Uterus (tissue), 4 donors: ENCODE measurements at places on chromosomes 3 and 15. TPM values are rescaled to one million over a fixed set of nuclear protein-coding genes. Genes with fewer than 3 reads are reported as not detected.

DNA sequence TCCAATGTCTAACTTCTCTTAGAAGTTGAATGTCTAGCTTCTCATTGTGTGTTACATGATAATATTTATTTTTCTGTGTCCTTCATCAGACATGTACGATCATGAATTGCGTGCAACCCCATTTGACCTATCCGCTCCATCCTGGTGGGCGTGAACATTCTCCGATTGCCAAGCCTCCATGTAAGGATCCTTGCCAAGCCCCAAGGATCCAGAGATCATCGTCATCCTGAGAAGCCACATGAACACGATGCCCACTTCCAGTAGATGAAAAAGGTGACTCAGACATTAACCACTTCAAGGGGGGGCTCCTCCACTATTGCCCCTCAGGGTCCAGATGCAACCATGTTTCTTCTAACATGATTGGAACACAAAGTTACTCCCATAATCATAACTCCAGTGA is 25.5 kb upstream of the KNG1 start:
- no peak overlapping the region for H3K4me3 ChIP-seq
- no peaks in the 10 kb centered on the region for H3K27me3 ChIP-seq
- H3K4me1 ChIP-seq, result no peaks in the 10 kb centered on the region
- H3K27ac ChIP-seq, result no peak overlapping the region
- DNase-seq, result no peak

- no peaks in the 10 kb centered on the region for H3K36me3 ChIP-seq
- no peak for DNase-seq
- H3K27me3 ChIP-seq, result no peaks in the 10 kb centered on the region
Observed at GRCh38 chr15:65171428-65171827, 13.7 kb downstream of the CLPX start.

- H3K4me3 ChIP-seq, result no peak overlapping the region
- H3K27me3 ChIP-seq, result no peaks in the 10 kb centered on the region
- no peak for DNase-seq
- no peaks in the 10 kb centered on the region for H3K4me1 ChIP-seq
Observed at GRCh38 chr3:78348664-78349063, 1308.8 kb downstream of the ROBO2 start.

Gene CACNA2D3
- 5.0 TPM for total RNA-seq

DNA sequence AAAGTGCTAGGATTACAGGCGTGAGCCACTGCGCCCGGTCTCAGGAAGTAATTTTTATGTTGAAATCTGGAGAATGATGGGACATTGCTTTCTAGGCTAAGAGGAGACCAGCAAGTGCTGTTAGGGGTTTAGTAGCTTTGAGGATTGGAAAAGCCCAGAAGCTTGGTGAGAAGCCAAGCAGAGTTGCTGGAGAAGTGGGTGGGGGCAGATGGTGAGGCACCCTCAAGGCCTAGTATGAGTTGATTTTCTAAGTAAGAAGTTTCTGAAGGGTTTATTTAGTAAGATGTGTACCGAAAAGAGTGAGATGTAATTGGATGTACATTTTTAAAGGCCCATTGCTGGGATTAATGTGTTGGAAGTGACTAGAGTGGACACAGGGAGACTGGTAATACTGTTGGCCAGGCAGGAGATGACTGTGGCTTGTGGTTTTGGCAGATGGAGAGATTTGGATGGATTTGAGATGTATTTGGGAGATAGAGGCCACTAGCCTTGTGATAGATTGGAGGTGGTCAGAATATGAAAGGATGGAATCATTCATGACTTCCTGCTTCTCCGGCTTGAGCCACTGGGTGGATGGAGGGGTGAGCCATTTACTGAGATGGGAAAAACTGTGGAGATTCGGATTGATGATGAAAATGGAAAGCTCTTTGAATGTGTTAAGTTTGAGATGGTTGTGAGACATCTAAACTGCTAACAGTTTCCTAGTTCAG is 2.3 kb downstream of the LRRC28 start:
- no peaks in the 10 kb centered on the region for H3K27me3 ChIP-seq
- H3K27ac ChIP-seq, result no peak overlapping the region
- H3K36me3 ChIP-seq, result no peaks in the 10 kb centered on the region
- H3K4me3 ChIP-seq, result no peak overlapping the region
- no peaks in the 10 kb centered on the region for H3K4me1 ChIP-seq
- no peak for DNase-seq

GRCh38 chr3:60555686-60556354 is 695.4 kb downstream of the FHIT start:
- no peaks in the 10 kb centered on the region for H3K4me1 ChIP-seq
- H3K27me3 ChIP-seq, result no peaks in the 10 kb centered on the region
- no peak overlapping the region for H3K27ac ChIP-seq
- no peaks in the 10 kb centered on the region for H3K36me3 ChIP-seq
- H3K4me3 ChIP-seq, result no peak overlapping the region

DNA sequence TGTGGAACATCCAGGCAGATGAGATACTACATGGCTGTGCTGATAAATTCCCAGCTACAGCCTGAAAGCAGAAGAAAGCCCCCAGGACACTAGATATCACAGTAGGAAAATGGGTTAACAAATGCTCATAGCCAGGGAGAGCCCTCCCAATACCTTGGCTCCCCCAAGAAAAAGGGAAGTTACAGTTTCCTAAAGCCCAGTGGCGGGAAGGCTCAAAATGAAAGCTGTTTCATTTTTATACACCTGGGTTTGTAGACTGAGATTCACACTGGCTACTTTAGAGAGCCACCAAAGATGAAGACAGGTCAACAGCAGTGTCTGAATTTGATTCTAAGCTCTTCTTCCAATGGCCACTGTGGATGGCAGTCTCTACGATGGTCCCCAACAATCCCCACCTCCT is 55.0 kb upstream of the TOPAZ1 start:
- H3K4me3 ChIP-seq, result no peak overlapping the region
- no peaks in the 10 kb centered on the region for H3K36me3 ChIP-seq
- no peak for DNase-seq

GRCh38 chr3:34675383-34676120 is 877.1 kb downstream of the PDCD6IP start:
- no peaks in the 10 kb centered on the region for H3K36me3 ChIP-seq
- no peak overlapping the region for H3K27ac ChIP-seq
- DNase-seq, result no peak
- H3K27me3 ChIP-seq, result no peaks in the 10 kb centered on the region

- H3K4me3 ChIP-seq, result no peak overlapping the region
- H3K27me3 ChIP-seq, result no peaks in the 10 kb centered on the region
- no peaks in the 10 kb centered on the region for H3K36me3 ChIP-seq
Observed at GRCh38 chr3:101972430-101973162, 123.3 kb downstream of the NFKBIZ start.

Gene PPP1R2
- 248 TPM for total RNA-seq
